ENCODE measurements at places on chromosomes 7 and 10.

DNA sequence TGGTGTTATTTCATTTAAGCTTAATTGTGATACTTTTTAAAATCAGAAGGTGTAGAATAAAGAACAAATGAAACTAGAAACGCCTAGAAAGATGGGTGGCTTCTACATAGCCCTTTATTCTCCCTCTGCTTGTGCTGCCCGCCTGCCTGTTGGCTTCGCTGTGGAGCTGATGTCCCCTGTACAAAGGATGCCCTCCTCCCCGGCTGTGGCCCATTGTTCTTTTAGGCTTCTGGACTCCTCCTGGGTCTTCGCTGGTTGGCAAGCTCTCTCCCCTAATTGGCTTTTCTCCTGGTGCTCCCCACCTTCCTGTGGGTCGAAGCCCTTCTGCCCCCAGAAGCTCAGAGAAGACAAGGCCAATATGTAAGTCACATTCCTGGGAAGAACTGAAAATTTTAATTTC, 98.2 kb downstream of the FANK1 start:
- no peak for DNase-seq

DNA sequence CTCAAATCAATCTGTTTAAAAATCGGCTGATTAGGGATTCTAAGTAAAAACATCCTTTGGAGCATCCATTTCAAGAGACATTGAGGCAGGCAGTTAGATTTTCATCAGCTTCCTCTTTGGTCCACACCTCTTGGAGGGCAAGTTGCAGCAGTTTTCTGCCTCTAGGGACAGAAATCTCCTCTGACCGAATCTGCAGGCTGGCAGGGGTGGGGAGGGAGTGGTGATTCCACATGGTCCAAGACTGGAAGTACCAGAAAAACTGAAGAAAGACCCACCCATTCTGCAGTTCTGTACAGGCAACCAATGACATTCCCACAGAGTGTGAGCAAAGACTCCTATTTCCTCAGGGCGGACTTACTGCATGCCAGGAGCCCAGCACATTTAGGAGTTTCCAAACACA, 29.0 kb downstream of the FGFBP3 start:
- no peak for DNase-seq

DNA sequence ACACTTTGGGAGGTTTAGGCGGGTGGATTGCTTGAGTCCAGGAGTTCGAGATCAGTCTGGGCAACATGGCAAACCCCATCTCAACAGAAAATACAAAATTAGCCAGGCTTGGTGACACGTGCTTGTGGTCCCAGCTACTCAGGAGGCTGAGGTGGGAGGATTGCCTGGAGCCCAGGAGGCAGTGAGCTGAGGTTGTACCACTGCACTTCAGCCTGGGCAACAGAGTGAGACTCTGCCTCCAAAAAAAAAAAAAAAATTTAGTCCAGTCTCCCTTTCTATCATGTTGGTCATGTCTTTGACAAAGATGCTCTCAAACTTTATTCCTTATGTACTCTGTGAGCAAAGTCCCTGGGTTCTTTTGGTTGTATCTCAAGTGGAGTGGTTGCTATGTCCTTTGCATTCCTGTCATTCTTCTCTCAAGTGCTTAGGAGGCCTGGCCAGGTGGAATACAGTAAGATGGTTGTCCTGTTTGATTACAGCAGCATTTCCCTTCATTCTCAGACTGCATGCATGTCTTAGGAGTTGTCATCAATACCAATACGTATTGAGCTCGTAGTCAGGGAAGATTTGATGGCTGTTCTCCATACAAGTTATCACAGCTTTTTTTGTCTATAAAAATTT, 85.7 kb downstream of the MMRN2 start:
- DNase-seq: no peak

DNA sequence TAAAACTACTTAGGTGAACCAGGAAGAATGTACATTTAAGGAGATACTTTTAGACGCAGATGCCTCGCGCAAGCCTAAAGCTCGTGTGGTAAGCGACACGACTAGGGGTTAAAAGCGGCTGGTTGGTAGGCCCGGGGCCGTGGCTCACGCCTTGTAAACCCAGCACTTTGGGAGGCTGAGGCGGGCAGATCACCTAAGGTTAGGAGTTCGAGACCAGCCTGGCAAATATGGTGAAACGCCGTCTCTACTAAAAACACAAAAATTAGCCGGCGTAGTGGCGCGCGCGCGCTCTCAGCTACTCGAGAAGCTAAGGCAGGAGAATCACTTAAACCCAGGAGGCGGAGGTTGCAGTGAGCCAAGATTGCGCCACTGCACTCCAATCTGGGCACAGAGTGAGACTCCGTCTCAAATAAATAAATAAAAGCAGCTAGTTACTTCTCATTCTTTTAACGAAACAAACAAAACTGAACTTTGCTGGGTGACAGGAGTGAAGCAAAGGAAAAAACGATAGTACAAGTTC, 879 bp downstream of the NUDT5 start:
- no peak for DNase-seq

DNA sequence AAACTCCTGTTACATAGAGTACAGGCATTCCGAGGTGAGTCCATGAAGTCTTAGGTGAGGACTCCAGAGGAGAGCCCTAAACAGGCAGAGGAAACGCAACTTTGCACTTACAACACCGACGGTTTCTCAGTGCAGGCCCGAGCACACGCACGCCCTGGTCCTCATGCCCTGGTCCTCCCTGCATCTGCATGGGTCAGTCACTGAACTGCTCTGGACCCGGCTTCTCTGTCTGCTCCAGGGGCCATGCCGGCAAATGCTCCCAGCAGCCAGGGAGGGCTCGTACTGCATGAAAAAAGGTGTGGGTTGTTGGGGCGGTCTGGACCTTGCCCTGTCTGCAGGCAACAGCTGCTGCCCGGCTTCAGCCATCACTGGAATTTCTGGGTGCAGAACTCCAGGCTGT, 317.3 kb upstream of the SHH start:
- no peak for DNase-seq

Measured in naive B cell (primary cell).